Sciatic nerve (tissue), 2 donors: ENCODE measurements at places on chromosomes 11 and 22. TPM values are rescaled to one million over a fixed set of nuclear protein-coding genes. Genes with fewer than 3 reads are reported as not detected.

DNA sequence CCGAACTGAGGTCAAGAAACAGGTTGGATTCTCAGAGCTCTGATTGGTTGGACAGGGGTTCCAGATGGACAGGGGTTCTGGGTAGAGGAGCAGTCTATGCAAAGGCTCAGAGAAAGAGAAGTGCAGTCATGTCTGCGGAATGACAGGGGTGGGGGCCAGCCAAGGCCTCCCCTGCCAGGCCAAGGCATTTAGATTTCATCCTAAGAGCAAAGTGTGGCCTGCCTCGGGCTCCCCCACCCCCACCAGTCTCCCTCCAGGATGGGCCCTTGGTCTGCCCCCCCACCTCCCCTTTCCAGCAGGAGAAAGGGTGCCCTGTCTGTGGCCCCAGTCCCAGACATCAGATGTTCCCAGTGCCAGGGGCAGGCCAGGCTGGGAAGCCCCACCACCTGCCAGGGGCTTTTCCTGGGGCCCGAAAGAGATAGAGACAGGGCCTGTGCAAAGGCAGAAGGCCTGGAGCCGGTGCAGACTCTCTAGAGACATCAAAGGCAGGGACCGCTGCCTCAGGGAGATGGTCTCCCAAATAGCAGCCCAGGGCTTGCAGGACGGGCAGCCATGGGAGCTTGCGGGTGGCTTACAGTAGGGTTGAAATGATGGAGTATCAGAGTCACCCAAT, 9.4 kb downstream of the SUSD2 start:
- DNase-seq: no peak

DNA sequence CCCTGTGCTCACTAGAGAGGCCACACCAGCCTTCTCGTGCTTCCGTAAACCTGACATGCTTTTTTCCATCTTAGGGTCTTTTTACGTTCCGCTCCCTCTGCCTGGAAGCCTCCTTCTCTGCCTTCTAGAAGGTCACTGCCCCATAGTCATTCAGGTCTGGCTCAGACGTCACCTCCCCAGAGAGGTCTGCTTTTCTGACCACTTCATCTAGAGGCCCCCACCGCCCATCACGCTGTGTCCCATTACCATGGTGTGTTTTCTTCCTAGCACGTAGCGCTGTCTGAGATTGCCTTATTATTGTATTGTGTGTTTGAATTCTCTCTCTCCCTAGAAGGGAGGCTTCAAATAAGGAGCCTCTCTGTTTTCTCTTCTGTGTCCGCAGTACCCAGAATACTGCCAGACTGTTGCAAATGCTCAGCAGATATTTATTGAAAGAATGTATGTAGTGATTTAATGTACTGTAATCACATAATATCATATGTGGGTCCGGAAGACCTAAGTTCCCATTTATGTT, 10.0 kb downstream of the TAB1 start:
- DNase-seq: no peak

DNA sequence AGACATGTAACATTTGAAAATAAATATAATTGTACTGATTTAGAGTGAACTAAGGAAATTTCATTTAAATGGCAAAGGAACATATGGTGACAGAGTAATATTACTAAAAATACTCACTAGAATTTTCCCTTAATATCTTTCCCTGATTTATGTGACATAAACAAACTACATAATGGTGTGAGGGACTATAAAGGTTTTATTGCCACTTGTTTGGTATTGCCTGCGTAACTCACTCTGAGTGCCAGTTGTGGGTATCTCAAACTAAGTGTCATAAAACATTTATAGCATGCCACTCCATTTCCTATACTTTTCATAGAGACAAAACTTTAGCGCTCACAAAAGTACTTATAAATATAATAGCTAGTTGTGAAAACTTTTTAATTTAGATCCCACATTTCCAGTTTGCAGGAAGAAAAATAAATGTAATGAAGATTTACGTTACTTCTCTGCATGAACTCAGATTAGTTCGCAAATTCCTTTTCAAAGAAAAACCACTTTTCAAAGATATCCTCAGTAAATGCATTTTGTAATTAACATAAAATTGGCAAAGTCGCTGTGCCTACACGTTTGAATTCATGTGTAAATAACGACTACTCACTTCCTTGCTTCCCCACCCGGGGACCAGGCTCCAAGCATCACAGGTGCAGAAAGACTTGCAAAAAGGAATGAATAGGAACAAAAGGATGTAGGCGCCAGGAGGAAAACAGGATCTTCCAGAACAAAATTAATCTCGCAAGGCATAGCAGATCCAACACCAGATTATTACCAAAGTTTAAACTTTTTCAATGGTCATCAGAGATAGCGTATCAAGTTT, 1.6 kb upstream of the QSER1 start:
- no peak for DNase-seq

DNA sequence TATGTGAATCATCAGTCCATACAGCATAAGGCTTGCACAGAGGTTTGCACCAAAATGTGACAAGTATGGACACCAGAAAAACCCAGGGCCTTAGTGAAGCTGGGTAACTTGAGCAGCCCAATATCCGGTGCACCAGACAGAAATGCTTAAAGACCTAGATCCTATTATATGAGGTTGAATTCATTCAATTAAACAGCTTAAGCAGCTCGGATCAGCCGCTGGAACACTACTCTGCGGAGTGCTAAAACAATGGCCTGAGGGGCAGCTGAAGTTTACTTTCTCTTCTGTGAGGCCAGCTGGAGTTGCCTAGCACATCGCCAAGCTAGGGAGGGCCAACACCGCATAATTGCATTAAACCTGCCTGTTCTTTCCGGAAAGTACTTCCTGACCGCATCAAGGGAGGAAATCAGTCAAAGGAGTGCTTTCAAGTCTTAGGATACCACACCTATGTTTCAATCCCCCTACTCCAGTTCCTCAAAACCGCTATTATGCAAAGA, 17.0 kb upstream of the FAM181B start:
- no peak for DNase-seq

- DNase-seq: no peak
These were observed 397.3 kb downstream of the SHANK2 start for GRCh38 chr11:70854901-70855556.

DNA sequence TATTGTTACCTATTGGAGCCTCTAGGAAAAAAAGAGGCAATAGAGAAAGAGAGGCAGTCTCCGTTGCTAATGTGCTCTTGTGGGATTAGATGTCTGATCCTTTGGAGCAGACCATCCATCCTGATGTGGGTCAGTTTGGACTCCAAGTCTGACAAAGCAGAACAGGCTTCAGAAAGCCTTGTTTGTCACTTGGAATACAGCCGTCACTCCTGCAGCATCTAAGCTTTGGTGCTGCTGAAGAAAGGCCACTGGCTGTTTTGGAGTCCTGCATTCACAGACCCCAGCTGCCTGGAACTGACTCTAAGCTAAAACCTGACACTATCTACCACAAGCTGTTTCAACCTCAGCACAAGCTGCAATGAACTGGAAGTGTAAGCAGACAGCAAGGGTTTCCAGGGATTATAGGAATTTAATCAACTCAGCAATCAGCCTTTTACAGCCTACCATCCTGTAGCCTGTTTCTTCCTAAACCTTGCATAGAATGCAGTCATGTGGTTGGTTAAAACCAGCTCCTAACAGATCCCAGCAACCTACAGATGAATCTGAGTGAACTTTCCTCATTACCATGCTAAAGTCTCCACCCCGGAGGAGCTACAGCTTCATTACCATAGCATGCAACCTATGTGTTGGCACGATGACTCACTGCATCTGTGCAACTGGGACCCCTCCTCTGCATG, 3.7 kb upstream of the PLAAT4 start:
- no peak for DNase-seq

DNA sequence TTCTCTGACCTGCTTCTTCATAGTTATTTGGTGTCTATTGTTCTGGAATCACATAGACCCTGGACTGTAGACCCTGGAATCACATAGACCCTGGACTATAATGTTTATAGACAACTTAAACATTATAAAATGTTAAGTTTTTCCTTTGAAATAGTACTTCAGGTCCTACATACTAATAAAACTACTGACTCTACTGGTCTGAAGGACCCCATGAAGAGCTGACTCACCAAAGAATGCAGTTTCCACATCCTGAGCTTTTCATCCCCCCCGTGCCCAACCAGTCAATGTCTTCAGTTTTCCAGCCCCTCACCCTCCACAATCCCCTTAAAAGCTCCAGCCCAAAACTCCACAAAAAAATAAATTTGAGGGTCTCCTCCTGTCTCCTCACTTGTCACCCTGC, 6.6 kb upstream of the PLEKHA7 start:
- no peak for DNase-seq

Gene OR52M1
- not detected for total RNA-seq

Gene LRRC32
- 192 TPM for total RNA-seq
